ENCODE measurements at places on chromosomes 11 and 22.

DNA sequence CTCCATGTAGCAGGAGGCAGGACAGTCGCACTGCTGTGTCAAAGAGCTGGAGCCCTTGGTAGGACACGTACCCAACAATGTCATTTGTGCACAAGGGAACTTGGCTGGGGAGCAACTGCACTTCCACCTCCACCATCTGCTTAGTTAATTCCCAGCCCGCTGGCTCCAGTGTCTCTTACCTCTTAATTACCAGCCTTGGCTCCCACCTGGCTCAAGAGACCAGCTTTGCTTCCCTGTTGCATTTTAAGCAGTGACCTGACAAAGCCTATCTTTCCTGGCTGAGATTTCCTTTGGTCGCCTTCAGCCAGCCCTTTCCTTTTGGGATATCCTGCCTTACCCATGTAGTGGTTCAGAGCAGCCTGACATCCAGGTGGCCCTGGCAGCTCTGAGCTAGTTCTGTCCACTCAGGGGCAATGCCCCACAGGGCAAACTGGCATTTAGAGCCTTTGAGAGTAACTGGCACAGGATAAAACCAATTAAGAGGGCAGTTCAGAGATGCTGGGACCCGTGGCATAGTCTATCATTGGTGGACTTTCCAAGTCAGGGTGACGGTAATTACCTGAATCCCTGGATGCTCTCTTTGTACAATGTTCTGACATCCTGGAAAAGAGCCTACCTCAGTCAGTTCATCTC, 212.6 kb upstream of the SORL1-AS1 start:
- no peak for ATAC-seq

DNA sequence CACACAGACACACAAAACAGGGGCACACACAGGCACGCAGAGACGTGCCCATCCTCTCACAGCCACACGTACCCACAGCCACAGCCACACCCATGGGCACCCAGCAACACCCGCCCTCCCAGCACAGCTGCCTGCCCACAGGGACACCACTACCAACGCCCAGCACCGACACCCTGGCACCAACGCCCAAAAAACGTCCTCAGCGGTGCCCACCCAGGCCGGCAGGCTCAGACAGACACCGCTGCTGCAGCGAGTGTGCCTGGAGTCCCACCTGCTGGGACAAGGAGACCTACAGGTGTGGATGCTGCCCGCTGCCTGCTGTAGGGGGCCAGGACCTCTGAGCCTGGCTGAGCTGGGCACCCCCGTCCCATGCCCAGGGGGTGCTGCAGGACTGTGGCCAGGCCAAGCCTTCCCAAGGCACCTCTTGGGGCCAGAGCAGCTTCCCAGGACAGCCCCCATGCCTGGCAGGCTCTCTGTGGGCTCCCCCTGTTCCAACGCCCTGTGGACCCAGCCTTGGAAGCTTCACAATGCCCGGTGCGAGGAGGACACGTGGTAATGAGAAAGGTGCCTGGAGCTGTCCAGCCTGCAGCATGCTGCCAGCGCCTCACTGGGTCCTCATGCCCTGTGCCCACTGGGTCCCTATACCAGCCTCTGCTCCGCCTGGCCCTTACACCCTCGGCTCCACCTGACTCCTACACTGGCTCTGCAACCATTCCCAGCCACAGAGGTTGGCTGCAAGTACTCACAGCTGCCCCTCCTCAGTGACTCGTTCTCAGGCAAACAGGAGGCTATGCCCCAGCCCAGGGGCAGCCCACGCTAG, 45.8 kb upstream of the TH start:
- ATAC-seq, result no peak

DNA sequence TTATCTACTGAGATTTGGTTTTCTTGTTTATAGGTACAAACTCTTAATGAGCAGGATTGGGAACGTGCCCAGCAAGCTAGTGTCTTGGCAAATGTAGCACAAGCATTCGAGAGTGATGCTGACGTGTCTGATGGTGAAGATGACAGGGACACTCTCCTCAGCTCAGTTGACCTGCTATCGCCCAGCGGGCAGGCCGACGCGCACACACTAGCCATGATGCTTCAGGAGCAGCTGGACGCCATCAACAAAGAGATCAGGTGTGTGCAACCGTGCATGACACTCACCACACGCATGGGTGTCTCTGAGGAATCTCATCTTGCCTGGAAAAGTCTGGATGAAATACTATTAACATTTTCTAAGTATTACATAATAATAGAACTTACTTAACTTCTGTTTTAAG, 54.7 kb upstream of the CTTN start:
- ATAC-seq, result no peak

GRCh38 chr11:125569915-125570621, 791 bp downstream of the EI24 start:
- peak; percentile 42 for ATAC-seq

GRCh38 chr11:124823512-124824376, 23.5 kb upstream of the MSANTD2 start:
- no peak for ATAC-seq

DNA sequence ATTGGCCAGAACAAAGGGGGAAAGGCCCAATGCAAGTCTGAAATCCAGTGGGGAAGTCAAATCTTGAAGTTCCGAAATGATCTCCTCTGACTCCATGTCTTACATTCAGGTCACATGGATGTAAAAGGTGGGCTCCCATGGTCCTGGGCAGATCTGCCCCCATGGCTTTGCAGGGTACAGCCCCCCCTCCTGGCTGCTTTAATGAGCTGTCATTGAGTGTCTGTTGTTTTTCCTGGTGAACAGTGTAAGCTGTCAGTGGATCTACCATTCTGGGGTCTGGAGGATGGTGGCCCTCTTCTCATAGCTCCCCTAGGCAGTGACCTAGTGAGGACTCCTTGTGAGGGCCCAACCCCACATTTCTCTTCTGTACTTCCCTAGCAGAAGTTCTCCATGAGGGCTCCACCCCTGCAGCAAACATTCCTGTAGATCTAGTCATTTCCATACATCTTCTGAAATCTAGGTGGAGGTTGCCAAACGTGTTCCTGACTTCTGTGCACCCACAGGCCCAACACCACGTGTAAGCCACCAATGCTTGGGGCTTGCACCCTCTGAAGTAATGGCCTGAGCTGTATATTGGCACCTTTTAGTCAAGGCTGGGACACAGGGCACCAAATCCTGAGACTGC, 9.3 kb downstream of the CARD18 start:
- ATAC-seq, result no peak

All from stimulated activated memory B cell treated with anti-CD40 and anti-IgM and Interleukin-4, amounts not matched to agents 10 μg/mL and 1 μg/mL and 100 μg/mL, for 72 hours (primary cell).